IPS-NIHi11 (cell line): ENCODE measurements at places on chromosomes 12 and 14.

- no peak for DNase-seq
These were observed 68.7 kb upstream of the STXBP6 start for GRCh38 chr14:25118671-25119070.

DNA sequence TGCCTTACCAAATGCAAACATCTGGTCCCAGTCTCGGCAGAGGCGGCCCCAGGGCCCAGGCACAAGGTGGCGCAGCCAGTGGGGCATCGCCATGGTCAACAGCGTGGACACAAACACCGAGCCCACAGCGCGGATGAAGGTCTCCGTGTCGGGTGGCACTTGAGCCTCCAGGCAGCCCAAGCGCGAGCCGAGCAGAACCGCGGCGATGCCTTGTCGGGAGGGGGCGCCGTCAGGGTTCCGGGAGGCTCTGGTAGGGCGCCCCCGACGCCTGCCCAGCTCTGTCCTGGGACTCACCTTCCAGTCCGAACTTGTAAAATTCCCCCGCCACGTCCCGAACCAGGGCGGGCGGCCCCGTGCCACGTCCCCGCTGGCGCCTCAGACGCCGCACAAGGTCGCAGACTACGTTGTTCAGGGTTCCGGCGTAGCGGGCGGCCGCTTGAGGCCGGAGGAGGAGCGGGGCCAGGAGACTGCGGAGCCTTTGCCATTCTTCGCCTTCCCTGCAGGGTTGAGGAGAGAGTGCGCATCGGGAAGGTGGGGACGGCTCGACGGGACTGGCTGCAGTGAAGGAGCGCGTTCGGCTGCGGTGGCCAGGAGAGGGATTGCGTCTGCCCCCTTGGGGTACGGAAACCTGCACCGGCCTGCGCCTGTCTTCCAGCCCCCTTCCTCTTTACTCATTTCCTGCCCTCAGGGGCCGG is 1.7 kb downstream of the CYP27B1 start:
- DNase-seq: peak; percentile 66

- DNase-seq: no peak
These were observed 870.8 kb downstream of the GALC start for GRCh38 chr14:87122166-87122565.

- DNase-seq: no peak
These were observed 13.9 kb downstream of the ANKRD9 start for GRCh38 chr14:102495491-102496330.

- DNase-seq: no peak
These were observed 49.4 kb upstream of the TMCC3 start for GRCh38 chr12:94699801-94700200.

- no peak for DNase-seq
These were observed 37.8 kb upstream of the NAA30 start for GRCh38 chr14:57352396-57353170.

- DNase-seq: no peak
These were observed 142.7 kb downstream of the TBX5 start for GRCh38 chr12:114263056-114263805.

GRCh38 chr12:125467363-125467762 is 402.1 kb downstream of the AACS start:
- DNase-seq: no peak

DNA sequence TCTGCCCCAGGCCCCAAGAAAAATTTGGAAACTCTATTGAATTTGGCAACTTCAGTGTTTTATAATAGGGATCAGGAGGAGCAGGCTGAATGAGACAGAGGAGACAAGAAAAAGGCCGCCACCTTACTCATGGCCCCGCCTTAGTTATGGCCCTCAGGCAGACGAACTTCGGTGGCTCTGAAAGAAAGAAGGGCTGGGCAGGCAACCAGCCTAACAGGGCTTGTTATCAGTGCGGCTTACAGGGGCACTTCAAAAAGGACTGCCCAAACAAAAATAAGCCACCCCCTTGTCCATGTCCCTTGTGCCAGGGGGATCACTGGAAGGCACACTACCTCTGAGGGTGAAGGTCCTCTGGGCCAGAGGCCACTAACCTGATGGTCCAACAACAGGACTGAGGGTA is 146.3 kb upstream of the ATF7IP start:
- no peak for DNase-seq

DNA sequence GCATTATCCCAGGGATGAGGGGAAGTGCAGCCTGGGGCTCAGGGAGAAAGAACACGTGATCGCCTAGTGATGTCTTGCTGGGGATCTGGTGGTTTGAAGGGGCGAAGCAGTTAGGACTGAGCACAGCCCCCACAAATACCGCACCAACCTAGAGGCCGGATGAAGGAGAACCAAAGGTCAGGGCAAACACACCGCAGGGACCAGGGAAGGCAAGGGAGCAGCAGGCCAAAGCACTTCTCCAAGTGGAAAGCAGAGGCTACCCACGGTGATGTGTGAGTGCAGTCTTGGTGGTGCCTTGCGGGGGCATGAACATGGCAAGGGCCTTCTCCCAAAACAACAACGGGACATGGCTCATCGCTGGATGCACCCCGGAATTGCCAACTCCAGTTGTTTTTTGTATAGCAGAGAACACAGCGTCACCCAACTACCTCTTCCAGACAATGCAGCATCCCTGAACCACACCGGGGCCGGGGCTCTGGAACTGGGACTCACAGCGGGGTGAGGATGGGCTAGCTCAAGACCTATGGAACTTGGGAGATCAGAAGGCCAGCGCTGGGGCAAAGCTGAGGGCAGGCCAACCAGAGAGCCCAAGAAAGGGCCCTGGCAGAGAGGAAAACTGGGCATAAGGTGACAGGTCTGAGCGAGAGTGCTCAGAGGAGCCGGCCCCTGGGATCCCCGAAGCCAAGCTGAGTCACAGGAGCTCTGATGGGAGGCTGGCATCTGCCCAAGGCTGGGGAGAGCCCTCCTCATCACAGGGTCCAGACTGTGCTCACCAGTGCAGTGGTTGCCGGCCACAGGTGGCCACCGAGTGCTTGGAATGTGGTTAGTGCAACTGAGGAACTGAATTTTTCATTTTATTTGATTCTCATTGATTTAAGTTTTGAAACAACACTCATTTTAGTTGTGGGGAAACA is 11.1 kb downstream of the GALNT16 start:
- no peak for DNase-seq

- DNase-seq: no peak
These were observed 98.6 kb downstream of the IRF2BPL start for GRCh38 chr14:76929927-76930326.

- DNase-seq: no peak
These were observed 231.7 kb downstream of the KCNC2 start for GRCh38 chr12:74977832-74978481.

DNA sequence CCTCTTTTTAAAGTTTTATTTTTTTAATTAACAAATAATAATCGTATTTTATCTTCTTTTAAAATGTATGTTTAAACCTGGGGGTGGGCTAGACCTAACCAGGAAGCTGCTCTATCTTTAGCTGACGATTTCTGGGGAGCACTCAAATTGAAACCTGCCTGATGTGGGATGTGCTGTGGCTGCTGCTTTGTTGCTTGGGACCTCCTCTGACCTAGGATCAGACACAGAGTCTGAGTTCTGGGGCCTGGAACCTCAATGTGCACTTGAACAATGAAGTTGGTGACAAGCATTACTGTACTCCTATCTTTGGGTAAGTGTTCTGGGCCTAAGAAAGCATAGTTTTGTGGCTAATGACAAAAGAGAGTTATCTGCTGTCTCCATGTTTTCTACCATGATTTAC is 386.7 kb downstream of the DAD1 start:
- no peak for DNase-seq

DNA sequence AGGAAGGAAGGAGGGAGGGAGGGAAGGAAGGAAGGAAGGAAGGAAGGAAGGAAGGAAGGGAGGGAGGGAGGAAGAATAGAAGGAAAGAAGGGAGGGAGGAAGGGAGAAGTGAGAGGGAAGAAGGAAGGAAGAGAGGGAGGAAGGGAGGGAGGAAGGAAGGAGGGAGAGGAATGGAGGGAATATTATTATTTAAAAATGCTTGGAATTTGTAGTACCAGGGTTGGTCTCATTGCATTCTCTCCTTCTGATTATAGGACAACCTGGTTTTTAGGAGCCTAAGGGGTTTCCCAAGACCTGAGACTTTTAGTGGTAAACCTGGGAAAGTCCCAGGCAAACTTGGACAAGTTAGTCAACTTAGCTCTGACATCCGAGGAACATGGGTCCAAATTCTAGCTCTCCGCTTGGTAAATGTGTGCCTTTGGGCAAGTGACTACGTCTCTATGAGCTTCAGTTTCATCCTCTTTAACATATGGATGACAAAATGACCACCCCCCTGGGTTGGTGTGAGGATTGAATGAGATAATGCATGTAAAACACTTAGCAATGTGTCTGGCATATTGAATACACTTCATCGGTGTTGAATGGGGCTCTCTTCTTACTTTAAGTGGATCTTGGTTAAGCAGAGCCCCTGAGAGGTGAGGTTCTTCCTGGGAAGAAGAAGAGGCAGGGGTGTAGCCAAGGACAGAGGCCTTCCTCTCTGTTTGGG is 690.7 kb upstream of the TBX3 start:
- DNase-seq: no peak

DNA sequence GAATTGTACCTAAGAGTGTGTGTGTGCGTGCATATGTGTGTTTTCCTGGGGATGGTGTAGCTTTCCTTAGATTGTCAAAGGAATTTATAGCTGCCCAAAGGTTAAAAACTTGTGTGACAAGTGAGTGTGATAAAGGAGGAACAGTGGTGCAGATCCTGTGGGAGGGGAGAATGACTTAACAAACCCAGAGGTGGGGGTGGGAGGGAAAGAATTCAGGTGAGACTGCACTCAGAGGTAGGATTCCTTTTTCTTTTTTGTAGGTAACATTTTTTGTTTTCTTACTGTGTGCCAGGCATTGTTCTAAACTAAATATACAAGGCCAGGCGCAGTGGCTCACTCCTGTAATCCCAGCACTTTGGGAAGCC is 45.3 kb upstream of the SINHCAF start:
- DNase-seq: no peak

- DNase-seq: no peak
These were observed 393.3 kb upstream of the PRICKLE1 start for GRCh38 chr12:42982828-42983227.

DNA sequence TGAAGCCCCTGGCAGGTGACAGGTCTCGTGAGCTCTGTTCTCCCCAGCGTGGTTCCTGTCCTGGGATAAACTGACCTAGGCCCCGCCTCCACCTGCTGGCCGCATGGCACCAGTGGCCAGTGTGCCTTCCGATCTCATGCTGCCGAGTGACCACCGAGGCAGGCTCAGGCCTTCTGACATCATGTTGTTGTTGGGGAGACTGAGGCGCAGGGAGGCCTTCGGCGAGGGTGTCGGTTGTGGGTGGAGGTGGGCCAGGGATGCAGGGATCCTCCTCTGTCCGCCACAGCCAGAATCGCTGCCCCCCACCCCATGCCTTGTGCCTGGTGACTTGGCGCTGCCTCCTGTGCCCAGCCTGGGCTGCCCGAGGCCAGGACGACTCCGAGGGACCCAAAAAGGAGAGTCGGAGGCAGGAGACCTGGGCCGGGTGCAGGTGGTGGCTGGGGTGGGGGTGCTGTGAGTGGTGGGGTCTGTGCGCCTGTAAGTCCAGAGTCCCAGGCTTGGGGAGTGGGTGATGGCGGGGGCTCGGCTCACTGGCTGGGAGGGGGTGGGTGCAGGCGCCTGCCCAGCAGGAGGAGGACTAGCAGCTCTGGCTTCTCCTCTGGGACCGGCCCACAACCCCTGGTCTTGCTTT is 24.3 kb downstream of the ASPG start:
- no peak for DNase-seq

- no peak for DNase-seq
These were observed 29.9 kb downstream of the TSPAN9 start for GRCh38 chr12:3107071-3107583.

- DNase-seq: no peak
These were observed 15.6 kb upstream of the TTC7B start for GRCh38 chr14:90831821-90832220.

- DNase-seq: peak; percentile 34
These were observed 35.7 kb downstream of the RAD9B start for GRCh38 chr12:110537605-110538409.

- no peak for DNase-seq
These were observed 151.8 kb upstream of the HMGA2 start for GRCh38 chr12:65672441-65672840.
